Type B pancreatic cell (in vitro differentiated cells): ENCODE measurements at places on chromosomes 3 and 15.

- DNase-seq: no peak
These were observed 9.2 kb downstream of the SPESP1 start for GRCh38 chr15:68939501-68939900.

- DNase-seq: peak; percentile 29
These were observed 99.6 kb downstream of the SHQ1 start for GRCh38 chr3:72748659-72749058.

GRCh38 chr3:185270262-185270955 lies 16.6 kb upstream of the EHHADH start:
- no peak for DNase-seq

DNA sequence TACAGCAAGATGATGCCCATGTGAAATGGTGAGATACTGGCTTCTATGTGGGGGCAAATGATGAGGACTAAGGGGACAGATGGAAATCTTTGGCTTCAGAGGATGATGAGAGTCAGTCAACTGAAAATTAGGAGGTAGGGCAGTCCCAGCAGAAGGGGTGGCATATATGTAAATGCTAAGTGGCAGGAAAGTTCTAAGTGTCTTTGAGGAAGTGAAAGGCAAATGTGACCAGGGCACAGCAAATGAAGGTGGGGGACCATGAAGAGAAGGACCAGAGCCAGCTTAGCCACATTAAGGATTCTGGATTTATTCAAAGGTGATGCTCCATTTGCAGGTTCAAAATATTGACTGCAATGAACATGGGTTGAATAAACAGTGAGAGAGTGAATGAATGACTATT lies 29.2 kb upstream of the LIMD1 start:
- no peak for DNase-seq

DNA sequence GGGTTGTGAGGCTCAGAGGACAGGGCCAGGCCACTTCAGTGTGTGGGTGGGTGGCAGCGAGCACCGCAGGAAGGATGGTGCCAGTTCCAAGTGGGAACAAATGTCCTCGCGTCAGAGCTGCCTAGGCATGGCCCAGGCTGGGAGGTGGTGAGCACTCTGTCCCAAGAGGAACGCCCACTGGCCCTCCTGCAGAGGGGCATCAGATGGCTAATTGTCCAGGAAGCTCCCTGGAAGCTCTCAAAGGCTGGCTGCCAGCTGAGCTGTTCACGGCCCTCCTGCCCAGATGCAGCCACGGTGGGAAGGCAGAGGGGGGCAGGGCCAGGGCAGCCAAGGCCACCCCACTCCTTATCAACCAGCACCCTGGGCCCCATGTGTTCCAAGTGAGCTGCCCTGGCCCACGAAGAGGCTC lies 55.2 kb downstream of the IQSEC1 start:
- no peak for DNase-seq

GRCh38 chr3:129577366-129577765 lies 29.1 kb downstream of the PLXND1 start:
- no peak for DNase-seq

GRCh38 chr3:19898721-19899120 lies 35.3 kb downstream of the EFHB start:
- no peak for DNase-seq

DNA sequence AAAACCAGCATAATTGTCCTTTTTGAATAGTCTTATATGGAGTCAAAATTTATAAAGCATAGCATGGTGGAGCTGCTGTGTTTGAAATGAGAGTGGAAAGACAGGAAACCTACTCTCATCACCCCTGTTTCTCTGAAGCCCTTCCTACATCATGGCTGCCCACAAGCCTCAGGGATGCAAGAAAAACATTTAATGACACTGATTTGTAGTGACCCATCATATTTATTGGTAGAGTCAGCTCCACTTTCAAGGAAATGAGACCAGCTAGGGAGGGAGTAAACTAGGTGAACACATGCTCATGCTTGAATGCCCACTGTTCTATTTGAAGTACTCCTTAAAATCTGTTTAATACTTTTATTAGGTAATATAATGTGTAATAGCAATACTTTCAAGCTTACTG lies 494.3 kb upstream of the KCNMB2 start:
- DNase-seq: no peak

DNA sequence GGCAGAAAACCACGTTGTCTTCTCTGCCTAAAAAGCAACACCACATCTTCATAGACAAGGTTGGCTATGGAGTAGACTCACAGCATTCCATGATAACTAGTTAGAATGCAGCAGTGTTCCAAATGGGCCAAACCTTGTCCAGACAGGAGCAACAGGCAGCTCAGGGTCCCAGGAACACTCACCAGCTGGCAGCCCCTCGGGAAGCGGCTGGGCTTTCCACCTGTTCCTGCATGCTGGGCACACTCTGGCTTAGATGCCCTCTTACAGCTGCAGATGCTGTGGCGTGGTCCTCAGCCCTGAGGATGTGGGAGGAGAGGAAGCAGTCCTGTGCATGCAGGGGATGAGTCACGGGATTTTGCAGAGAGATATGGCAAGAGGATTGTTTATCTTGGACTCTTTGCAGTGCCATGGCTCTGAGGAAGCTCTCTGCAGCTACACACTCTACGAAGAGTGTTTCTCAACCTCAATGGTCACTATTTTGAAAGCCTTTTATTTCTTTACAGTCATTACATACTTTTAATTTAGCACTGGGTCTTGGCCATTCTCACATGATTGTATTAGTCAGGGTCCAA lies 11.3 kb downstream of the NRROS start:
- DNase-seq: no peak

- DNase-seq: no peak
These were observed 29.0 kb downstream of the CPOX start for GRCh38 chr3:98564282-98565005.

DNA sequence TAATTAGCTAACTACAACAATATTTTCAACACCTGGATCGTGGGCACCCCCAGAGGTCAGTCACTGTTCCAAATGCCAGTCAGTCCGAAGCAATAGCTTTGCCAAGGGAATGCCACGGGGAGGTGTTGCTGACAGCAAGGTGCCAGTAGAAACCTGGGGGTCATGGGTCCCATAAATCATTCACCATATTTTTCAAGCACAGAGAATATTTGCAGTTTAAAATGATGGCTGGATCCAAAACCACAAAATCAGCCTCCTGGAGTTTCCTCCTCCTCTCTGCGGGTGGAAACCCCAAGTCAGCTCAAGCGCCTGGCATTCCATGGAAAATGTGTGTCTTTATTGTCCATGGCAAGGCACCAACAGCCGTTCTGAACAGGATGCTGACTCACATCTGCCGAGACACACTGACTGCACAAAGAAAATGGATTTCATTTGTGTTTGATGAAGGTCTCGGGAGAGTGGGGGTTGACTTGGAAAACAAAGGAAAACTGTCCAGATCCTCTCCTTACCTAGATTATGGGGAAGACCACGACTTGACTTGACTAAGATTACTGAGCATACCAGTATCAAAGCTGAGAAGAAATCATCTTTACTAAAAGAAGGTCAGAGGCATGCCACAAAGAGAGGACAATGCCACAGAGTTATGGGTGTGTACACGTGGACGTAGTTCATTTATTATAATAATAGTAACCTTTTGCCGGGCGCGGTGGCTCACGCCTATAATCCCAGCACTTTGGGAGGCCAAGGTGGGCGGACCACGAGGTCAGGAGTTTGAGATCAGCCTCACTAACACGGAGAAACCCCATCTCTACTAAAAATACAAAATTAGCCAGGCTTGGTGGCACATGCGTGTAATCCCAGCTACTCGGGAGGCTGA lies 26.4 kb downstream of the ANXA2 start:
- DNase-seq: no peak

GRCh38 chr3:17500618-17501017 lies 241.8 kb downstream of the TBC1D5 start:
- DNase-seq: no peak
